ENCODE measurements at places on chromosomes 16 and 17. TPM values are rescaled to one million over a fixed set of nuclear protein-coding genes. Genes with fewer than 3 reads are reported as not detected.

GRCh38 chr16:53991754-53992378 lies 287.9 kb downstream of the FTO start:
- peak; percentile 80 for DNase-seq

DNA sequence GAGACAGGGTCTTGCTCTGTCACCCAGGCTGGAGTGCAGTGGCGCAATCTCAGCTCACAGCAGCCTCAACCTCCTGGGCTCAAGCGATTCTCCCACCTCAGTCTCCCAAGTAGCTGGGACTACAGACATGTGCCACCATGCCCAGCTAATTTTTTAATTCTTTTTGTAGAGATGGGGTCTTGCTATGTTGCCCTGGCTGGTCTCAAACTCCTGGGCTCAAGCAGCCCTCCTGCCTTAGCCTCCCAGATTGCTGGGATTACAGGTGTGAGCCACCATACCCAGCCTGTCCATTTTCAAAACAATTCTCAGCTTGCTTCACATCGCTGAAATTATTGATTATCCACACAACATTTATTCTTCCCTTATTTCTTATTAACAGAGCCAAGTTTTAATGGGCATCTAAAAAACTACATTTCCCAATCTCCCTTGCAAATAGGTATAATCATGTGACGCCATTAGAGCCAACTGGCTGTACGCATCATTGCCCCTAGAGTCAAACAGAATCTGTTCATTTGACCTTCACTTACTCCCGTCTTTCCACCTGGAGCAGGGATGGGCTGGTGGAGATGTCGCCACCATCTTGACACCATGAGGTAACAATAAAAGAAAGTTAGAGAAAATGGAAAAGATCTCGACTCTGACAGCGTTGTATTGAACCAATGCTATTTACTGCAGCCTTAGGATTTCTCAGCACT lies 148.0 kb upstream of the FOXF1 start:
- DNase-seq = no peak

DNA sequence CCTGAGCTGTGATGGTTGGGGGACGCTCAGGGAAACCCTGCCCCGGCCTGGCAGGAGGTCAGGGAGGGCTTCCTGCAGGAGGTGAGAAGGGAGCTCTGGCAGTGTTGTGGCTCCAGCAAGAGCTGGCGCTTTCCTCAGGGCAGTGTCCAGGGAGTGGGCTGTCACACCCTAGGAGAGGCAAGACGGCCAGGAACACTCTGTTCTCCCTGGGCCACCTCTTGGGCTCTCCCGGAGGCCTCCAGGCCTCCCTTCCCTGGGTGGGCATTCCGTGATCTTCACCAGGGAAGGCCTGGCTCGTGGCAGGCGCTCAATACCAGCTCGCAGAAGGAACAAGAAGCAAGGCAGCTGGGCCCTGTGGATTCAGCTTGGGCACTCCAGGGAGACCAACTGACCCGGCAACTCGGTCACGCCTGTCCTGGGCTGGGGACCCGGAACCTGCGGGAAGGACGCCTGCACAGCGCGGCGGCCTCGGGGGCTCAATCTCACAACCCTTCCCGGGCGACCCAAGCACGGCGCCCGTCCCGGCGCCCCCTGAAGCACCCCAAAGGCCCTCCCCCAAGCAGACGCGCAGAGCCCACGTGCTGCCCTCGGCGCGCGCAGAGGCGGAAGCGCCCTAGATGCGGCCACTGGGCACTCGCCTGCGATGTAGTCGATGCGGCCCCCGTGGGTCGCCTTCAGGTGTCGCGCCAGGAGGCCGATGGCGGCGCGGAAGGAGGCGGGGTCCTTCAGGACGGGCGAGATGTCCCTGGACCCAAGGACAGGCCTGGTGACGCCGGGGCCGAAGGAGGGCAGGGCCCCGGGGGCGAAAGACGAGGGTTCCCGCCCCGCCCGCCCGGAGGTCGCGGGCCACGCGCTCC lies 588 bp downstream of the APRT start:
- peak; percentile 57 for DNase-seq

DNA sequence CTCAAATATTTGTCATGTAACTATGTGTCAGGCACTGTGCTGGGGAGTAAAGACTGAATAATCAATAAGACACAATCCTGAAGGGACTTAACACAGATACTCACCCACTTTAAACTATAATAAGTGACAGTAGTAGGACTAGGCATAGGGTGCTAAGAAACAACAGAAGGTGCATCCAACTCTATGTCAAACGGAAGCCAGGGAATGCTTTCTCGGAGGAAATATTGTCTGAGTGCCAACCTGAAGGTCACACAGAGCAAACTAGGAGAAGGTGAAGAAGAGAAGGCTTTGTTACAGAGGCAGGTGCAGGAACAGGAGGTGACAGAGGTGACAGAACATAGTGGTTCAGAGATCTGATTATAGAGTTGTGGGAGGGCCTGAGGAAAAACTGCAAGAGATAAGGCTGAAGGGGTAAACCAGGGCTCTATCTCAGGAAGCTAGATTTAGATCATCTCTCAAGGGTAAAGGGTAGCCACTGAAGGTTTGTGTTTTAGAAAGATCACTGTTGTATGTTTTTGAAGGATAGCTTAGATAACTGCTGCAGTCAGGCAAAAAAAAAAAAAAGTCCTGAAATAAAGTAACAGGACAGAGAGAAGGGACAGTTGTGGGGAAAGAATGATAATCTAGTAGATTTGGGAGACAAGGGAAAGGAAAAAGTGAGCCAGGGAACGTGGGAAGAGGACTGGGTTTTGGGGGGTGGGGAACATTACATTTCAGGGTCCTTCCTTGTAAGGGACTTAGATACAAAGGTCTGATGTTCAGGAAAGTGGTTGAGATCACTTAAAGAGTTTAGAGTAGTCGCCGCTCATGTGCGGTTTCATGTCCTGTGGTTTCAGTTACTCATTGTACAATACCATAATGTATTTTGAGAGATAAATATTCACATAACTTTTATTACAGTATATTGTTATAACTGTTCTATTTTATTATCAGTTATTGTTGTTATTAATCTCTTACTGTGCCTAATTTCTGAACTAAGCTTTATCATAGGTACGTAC lies 85.6 kb upstream of the NETO2 start:
- DNase-seq = no peak

Gene CSH1
- total RNA-seq = 8.9 TPM

DNA sequence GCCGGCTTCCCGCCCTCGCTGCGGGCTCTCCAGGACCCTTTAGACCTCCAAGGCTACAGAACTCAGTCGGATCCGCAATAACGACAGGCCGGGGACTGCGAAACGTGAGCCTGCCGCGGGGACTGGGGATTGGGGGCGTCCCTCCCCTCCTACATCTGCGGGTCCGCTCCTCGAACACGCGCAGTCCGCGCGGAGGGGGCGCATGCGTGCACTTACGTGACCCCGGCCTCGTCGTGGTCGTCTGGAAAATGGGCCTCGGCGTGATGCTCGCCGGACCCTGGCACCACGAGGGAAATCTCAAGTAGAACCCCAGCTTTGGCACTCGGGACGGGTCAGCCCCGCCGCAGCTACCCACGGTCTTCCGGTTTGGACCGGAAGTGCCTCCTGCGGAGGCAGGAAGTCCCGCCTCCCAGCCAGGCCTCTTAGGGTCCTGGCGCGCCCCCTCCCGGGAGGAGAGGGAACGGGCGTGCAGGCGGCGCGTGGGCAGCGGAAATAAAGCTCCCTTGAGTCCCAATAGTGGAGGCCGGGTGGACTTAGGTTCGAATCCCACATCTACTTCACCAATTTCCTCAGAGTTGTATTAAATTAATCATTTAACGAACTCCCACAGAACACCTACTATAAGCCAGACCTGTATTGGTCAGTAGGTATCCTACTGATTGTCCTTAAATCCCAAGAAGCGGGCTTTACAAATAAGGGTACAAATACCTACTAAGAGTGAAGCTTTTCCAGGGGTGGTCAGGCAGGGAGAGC lies at the start of gene TAF1C:
Gene TAF1C, minus strand, starts transcription at position 373 of the 753 bp plus-strand sequence. CDS start 2,069 bp downstream, outside the sequence.
- peak; percentile 80 for DNase-seq

Gene C16orf96
- 0.38 TPM for total RNA-seq

Gene G6PC1
- total RNA-seq = not detected

DNA sequence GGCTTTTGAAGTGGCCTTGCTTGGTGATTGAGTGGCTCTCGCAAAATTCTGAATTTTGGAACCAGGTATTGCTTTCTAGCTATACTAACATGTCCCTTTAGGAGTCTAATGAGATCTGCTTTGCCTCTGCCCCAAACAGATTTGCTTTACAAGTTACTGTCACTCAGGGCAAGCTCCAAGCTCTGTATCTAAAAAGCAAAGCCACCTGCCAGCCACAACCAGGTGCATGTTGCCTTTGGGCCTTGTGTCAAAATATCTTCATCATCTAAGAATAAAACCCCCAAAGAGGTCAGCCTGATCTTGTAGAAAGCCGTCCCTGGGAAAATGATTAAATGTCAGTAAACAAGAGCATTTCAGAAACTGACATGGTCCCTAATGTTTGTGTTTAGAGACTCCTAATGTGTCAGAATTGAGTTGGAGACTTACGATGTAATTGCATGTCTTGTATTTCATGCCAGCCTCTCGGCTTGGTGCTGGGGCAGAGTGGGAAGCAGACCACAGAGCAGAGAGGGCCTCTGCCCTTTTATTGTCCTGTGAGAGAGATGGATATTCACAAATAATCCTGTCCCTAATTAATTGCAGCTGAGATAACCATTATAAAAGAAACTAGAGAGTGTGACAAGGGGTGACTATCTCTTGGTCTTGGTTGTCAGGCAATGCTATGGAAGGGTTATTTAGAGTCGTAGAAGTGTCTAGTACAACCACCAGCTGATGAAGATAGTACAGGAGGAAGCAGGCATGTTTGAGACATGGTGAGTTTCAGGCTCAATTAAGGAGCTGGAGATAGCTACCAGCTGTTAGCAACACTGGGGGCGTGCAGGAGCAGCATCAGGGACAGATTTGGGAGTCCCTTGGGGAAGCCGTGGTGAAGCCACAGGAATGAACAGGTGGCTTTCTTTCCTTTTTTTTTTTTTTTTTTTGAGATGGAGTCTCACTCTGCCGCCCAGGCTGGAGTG lies 90.7 kb downstream of the PITPNC1 start:
- no peak for DNase-seq

DNA sequence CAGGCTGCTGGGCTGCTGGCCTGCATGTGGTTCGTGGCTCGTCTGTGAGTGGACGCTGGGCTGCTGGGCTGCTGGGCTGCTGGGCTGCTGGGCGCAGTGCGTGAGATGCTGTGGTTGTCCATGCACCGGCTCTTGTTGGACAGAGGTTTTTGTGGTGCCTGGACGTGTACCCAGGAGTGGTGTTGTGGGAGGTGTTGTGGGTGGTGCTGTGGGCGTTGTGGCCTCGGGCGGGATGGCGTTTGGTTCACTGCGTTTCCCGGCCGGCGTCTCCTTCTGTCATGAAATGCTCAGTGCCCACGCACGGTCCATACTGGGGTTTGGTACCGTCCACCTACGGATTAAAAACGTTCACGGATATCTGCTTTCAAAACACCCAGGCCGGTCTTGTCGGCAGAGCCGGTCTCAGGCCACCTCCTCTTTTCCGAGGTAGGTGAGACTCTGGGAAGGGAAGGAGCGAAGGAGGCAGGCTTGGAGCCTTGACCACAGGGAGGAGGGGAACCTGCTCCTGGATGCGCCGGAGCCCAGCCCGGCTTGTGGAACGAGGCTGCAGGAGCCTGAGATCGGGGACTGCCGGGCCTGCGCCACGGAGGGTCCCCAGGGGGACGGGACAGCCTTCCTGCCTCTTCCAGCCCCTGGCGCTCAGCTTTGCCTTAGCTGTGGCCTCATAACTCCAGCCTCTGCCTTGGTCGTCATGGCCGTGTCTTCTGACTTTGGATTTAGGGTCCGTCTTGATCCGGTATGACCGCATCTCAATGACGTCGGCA lies 29.8 kb upstream of the GNG13 start:
- DNase-seq = no peak

GRCh38 chr17:46191322-46192188 lies 1.7 kb downstream of the KANSL1 start:
- no peak for DNase-seq

DNA sequence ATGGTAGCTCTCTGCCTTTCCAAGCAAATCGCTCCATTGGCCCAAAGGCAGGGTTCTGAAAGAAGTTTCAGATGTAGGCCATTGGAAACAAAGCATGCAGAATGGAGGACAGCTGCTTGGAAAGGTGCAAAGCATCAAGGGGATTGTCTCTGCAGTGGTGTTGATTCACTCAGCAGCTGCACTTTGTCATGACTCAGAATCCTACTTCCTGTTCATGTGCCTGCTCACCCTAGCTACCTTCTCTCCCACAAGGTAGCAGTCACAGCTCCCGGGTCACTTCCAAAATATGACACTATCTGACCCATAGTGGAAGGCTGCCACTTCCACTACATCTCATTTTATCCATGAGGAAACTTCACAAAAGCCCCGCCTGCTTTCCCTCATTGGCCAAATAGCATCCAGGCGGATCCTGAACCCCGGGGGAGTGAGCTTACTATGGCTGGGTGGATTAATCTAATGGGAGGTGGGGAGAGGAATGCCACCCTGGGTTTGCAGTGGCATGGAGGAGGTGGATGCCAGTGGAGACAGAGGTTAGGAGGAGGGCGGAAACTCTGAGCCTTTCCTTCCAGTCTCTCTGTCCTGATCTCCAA lies 74.7 kb upstream of the NKD1 start:
- peak; percentile 6 for DNase-seq

DNA sequence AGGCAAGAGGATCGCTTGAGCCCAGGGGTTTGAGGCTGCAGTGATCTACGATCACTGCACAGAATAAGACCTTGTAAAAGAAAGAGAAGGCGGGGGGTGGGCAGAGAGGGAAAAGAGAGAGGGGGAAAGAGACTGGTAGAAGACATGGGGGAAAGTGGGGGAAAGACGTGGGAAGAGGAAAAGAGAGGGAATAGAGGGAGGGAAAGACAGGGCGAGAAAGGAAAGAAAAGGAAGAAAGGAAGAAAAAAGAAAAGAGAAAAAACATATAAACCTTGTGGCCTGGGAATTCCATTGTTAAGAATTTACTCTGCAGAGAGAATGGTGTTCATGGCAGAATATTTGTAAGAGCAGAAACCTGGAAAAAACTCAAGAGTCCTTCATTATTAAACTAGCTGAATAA lies 120.4 kb downstream of the RMI2 start:
- no peak for DNase-seq

- peak; percentile 47 for DNase-seq
Observed at GRCh38 chr16:90020260-90020837, 1.1 kb upstream of the DBNDD1 start.
